Right hindlimb (tissue), 1 donor: ENCODE measurements at places on chromosomes 5 and 9.

DNA sequence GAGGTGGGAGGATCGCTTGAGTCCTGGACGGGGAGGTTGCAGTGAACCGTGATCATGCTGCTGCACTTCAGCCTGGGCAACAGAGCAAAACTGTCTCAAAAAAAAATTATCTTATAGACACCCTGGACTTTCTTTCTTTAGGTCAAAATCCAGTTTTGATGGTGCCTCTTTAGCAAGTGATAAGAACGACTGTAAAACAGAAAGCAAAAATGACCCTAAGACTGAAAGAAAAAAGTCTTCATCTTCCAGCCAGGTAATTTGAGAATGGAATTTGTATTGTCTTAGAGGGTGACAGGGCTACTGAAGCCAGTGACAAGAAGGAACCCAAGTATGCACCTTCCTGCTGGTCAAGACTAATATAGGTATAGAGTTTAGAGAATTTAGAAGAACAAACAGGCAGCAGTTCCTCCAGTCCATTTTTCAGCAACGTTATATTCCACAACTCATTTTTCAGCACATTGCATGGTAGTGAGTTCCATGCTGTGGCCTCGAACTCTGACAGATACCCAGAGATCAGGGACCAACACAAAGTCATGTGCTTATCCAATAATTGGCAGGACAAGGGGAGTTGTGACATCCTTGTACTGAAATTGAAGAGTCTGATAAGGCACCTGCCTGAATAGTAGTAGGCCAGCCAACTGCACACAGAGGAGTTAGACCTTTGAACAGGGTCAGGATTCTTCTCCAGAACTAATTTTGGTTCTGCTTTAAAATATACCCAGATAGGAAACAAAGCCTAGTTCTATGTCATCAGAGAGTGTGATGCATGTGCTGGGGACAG, 46.5 kb downstream of the GRAMD2B start:
- DNase-seq, result no peak

- no peak for DNase-seq
Observed at GRCh38 chr9:125683486-125683885, 23.5 kb downstream of the MAPKAP1 start.

DNA sequence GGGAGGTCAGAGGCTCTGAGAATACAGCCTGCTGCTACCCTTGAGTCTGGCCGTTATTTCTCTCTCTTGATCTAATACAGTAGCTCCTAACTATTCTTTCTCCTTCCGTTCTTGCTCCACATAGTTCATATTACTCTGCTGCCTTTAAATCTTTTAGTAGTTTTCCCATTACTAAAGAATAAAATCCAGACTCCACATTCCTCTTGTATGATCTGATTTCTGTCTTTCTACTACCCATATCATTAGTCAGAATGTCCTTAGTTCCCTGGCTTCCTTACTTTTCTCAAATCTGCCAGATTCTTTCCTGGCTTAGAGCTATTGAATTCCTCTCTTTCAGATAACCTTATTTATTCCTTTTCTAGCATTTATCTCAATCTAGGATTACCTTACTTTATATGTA, 40.0 kb downstream of the MARCHF6 start:
- DNase-seq, result no peak

DNA sequence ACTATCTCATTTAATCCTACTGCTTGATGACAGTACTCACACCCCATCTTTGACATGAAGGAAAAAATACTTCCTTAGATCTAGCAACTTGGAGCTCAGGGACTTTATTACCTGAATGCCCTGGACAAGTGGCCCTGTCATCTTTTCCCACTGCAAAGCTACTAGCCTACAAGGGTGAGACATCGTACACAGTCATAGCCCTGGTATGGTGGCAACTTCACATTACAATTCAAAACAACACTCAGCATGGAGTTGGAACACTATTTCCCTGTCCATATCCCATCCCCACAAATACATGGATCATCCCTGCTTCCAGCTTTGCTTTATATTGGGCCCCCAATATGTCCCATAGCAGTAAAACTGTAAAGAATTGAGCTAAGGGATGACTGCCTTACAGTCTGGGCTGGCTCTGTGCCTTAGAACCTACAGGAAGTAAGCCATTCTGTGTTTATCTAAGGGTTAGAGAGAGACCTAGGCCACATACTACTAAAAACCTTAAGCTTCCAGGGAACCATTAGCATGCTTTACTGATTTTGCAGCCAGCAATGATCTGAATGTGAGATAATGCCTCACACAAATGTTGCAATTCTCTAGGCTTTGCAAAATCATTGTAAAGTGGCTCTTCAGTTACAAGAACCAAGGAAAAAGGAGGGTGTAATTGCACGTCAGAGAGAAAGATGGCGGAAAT, 55.9 kb downstream of the OTULIN start:
- DNase-seq, result no peak

DNA sequence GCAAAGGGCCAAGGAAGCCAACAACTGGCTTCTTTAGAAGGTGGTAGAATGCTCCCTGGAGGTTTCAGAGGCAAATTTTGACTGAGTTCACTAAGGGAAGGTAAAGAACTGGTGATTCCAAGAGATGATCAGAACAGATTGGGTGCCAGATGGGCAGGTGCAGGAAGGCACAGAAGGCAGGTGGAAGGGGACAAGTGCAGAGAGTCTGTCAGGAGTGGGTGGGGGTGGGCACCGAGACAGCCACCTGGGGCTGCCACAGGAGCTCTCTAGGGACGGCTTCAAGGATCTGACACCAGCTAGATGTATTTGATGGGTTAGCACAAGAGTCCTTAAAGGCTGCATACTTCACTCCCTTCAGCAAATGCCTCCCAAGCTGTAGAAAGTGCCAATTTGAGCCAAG, 207.3 kb downstream of the PTTG1 start:
- no peak for DNase-seq

- no peak for DNase-seq
Observed at GRCh38 chr9:137461316-137461662, 2.2 kb upstream of the NSMF start.
